Thyroid gland (tissue), 4 donors: ENCODE measurements at places on chromosomes 1 and 21.

GRCh38 chr1:183609313-183609712 is 19.1 kb upstream of the NCF2 start:
- DNase-seq: no peak

DNA sequence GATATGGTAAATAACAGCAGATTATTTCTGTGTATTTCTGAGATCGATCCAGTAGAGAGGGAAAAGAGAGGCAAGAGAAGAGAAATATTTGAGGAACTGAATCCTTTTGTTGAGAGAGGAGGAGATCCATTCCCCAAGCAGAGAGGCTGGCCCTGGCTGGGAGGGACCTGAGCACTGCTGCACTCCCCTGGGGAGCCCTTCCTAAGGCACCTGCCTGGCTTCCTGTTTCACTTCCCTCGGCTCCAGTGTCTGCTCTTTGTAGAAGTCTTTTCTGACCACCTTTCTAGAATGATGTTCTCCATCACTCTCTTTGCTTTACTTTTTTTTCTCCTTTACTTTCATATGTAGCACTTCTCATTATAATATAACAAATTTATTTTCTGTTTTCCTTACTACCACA is 42.3 kb upstream of the SLC6A9 start:
- DNase-seq: no peak

DNA sequence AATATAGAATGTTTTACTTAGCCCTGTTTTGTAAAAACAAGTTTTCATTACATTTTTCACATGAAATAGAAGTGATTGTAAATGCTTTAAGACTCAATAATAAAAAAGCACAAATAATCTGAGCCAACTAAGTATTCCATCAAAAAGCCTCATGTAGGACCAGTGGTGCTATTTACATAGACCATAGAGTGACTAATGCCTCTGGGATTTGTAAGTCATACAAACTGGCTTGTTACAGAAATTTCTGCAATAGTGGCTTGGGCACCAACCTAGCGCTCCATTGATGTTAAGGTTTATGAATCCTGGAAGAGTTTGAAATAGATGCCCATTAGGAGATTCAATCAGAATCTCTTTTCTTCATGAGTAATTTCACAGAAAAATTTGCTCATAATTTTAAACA is 31.9 kb downstream of the ZMYM1 start:
- DNase-seq: no peak

DNA sequence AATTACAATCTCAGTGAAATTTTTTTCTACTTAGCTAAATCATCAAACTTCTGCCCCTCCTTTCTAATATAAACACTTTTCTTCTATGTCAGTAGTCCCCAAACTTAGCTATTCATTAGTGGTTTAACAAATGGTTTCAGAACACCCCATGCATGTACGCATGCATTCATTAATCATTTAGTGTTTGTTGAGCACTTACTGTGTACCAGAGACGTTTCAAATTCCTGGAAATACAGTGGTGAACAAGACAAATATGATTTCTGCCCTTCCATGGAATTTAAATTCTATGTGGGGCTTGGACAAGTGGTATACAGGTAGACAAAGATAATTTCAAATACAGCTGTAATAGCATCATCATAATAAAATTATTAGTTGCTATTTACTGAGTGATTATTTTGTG is 1.5 kb downstream of the ZBTB40 start:
- no peak for DNase-seq

- DNase-seq: no peak
Measured at GRCh38 chr21:42214081-42214750, 4.7 kb upstream of the ABCG1 start.

DNA sequence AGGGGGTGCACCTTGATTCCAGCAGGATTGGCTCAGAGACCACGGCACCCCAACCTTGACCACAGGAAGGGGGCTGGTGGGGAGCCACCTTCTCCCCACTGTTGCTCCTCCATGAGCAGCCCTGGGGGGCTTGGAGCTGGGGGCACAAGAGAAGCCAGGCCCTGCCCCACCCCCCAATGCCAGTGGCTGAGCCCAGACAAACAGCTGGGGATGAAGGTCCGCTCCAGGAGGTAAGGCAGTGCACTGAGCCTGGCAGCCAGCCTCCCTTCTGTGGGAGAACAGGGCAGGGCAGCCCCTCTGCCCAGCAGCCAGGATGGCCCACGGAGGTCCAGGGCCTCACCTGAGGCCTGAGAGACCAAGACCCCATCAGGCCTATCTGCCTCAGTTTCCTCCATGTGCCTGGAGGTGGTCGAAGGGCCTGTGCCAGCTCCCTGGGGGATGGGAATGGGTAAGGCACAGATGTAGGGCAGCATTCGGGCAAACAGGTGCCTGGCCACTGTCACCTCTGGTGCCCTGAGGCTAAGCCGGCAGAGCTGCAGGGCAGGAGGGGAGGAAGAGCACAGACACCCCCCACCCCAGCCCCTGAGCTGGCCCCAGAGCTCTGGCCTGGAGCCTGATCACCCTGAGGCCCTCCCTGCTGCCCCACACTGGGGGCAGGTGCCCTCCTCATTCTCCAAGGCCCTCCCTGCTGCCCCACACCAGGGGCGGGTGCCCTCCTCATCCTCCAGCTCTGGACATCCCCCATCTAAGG is 7.1 kb downstream of the ITGB2 start:
- DNase-seq: no peak

- no peak for DNase-seq
Measured at GRCh38 chr1:154741741-154742495, 128.2 kb downstream of the KCNN3 start.

GRCh38 chr1:93440272-93440671 is 7.6 kb upstream of the FNBP1L start:
- DNase-seq: no peak
